ENCODE measurements at places on chromosomes 2 and 18.
A peak's percentile ranks its signal among the peaks of the same experiment; 100 is the strongest.

- no peak for DNase-seq
Observed at GRCh38 chr2:1638281-1638860, 105.9 kb downstream of the PXDN start.

DNA sequence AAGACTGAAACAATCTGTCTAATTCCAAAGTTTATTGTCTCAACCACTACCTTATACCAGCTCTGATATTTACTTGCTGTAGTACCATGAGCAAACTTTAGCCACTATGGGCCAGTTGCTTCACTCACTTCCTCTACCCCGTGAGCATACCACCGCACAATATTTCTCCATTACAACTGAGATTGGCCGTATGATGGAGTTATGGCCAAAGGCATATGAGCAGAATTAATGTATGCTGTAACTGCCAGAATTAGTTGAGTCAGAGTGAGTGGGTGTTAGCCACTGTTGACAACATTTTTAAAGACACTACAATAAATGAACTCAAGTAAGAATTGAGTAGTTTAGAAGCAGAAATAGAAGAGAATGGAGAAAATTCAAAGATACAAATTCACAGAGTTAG lies 69.7 kb downstream of the LRATD1 start:
- DNase-seq, result no peak

DNA sequence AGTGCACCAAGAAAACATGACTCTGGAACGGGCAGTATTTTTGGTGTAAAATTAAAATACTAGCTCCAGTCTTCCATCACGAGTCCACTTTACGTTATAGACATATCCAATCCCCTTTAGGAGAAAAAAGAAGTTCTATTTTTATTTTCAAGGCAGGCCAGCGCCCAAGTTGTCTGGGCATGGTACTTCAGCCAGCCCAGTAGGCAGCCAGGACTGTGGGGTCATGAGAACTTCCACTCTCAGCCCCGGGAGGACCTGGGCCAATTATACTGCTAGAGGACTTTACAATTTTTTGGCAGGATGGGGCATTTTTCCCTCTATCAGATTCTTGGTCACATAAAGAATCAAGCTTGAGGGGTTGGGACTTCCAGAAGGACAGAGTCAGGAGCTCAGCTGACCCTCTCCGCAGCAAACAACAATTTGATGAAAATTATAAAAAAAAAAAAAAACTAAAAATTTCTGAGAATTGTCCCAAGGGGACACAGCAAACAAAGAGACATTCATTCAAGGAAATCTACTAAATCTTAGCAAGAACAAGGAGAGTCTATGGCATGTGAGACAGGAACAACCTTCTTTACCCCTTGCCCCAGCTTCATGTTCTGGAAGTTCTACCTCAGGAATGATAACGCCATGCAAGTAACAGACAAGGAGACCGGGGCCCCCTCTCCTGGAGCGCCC lies 37.3 kb upstream of the B3GNT2 start:
- DNase-seq, result no peak

DNA sequence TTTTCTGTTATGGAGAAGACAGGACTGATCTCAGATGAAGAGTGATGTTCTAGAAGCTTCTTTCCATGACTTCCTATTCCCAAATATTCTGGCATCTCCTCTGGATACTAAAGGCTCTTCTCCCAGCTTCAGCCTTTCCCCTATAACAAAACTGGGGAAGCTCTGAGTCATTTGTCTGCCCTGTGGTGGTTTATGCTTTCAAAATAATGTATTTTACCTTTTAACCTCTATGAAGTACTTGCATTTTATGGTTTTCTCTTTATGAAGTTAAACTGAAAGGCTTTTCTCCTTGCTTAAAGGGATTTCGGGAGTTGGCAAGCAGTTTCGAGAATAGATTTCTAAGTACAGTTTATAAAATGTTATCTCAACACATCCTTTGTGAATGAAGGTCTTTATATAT lies 104.4 kb downstream of the TANC1 start:
- no peak for DNase-seq

- no peak for DNase-seq
Observed at GRCh38 chr2:5692561-5693286, 540 bp downstream of the SOX11 start.

GRCh38 chr2:143087033-143087432 lies 42.2 kb upstream of the ARHGAP15 start:
- DNase-seq, result no peak

GRCh38 chr2:1648241-1649102 lies 95.8 kb downstream of the PXDN start:
- no peak for DNase-seq

DNA sequence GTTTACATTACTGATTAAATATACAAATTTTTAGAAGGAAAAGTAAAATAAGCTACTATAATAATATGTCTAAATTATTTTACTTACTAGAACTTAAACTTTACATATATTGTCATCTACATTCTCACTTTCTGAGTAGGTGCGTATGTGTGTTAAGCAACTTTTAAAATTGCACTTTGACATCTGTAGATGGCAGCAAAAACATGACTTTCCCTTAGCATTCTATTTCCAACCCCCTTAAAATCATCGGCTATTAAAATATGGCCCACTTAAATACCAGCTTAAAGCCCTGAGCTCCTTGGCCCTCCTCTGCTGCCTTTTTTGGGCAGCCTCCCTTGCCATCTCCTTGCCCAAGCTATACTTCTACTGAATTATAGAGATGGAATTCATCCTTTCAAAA lies 78.0 kb downstream of the UPP2 start:
- DNase-seq, result no peak

GRCh38 chr2:12416600-12416999 lies 300.1 kb upstream of the TRIB2 start:
- DNase-seq, result peak; percentile 32

DNA sequence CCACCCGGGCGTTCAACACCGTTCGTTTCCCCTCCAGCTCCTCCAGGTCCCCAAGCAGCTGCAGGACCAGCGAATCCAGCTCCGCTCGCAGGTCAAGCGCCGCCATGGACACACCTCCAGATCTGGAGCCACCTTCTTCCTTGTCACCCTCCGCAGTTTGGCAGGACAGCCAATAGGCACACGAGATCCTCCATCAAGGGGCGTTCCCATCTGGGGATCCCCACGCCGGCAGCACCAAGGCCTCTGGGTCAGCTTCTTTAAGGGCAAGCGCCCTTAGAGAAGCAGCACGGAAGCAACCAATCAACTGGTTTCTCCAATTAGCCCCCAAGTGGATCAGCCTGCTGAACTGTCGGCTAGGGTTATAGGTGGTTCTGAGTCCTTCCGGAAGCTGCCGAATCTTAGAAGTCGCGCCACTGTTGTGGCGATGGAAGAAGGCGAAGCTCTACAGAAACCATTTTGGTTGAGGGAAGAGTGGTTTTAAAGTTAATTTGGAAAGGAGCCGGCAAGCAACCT lies 621 bp upstream of the IMP4 start:
- peak; percentile 90 for DNase-seq

DNA sequence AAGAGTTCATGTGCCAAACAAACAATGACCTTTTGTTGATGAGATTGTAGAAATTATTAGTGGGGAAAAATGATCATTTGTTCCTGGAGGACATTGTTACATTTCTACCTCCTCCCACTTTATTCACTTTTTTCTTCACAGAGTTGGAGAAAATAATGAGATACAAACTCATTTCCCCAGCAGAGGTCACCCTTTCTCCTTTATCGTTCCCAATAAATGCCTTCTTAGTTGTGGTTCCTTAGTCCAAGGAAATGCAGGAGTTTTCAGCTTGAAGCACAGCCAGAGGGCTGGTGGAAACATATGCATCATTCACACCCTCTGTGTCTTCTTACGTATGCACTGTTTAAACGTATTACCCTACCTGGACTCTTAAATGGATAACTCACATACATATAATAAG lies 108.8 kb downstream of the SLC4A3 start:
- no peak for DNase-seq

- no peak for DNase-seq
Observed at GRCh38 chr2:222538535-222538934, 114.2 kb downstream of the SGPP2 start.

DNA sequence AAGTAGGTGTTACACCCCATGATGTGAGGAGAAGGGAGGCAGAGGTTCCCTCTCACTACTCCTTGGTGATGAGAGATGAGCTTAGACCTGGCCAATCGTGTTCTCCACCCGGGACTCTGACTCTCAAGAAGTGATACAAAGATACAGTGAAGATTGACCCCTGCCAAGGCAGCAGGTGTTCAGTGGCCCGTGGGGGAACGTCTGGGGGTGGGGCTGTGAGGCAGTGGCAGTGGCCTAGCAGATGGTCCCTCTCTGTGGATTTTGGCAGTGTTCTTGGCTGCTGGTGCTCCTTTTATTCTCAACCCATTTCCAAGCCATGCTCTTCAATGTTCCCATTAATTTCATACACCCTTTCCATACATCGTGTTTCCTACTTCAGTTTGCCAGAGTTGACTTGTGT lies 120.4 kb upstream of the NEDD4L start:
- no peak for DNase-seq

DNA sequence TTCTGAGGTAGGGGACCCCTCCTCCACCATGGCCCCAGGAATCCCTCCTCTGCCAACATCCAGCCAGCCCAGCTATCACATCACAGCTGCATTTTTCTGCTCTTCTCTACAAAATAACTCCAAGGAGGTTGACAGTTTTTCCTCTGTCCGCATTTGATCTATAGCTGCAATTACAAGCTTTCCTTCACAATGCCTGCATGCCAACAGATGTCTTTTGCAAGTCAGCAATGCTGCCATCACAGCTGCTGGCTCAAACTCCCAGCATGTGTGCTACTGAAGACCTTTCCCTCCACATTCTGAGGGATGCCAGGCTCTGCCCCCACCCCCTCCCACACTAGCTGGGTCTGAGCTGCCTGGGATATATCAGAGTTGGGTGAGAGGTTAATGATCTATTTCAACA lies 51.7 kb downstream of the MCFD2 start:
- DNase-seq, result no peak

DNA sequence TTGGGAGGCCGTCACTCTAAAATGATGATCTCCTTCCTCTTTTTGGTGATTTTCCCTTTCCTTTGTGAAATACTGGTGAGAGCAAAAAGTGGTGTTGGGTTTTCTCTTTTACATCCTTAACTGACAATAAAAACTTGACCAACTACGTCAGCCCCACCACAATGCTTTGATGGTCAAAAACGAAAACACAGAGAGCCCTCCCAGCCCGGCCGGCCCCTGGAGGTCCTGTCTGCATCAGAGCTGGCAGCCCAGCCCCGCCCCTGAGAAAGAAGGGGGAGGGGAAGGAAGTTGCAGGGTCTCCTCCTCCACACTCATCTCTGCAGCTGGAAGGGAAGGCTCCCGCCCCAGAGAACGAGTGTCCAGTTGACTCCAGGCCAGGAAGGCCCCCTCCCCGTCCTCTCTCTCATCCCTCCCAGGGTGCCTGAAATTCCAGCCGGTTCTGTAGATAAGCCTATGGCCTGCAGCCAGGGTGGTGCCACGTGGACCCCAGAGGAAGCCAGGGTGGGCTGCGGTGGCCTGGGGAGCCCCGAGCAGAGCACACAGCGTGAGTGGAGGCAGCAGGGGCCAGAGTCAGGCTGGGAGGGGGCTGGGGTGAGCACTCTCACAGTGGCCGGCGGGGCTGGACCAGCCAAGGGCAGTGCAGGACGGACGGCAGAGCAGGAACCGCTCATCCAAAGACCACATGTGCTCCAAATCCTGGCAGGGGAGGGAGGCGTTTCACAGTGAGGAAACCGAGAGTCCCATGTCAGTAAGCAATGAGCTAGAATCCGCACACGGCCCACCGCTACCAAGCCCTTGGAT lies 19.8 kb downstream of the BIN1 start:
- peak; percentile 94 for DNase-seq

GRCh38 chr2:224268441-224268840 lies 133.5 kb downstream of the FAM124B start:
- no peak for DNase-seq
